ENCODE measurements at places on chromosomes 3 and 15.

DNA sequence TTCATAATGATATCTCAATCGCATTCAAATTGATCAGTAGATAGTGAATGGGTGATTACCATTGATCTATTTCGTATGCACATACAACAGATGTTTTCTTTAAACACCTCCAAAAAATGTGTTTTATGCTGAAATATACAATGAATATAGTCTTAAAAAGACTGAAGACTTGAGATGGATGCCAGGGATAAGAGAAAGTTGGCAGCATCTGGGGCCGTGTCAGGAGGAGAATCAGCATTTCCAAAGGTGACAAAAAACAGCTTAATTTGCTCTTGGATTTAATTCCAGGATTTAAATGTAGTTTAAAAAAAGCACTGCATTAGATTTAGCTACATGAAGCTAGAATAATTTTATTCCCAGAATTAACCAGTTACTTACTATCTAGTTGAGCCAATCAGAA is 199.7 kb upstream of the CNTN3 start:
- DNase-seq = no peak

DNA sequence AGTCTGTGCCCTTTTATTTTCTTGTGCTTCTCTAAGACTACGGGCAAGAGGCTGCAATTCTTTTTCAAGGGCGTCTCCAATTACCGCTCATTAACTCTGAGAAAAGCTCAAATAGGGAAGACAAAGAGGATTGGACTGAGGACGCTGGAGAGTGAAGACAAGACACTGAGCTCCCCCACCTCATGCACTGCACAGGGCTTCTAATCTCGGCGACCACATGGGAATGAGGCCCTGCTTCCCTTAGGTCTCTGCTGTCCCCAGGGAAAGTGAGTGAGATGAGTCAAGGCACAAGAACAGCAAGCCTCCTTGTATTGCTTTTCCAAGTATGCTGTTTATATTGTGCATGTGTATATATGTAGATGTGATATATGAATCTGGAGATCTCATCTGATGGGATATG is 392.2 kb upstream of the CFAP20DC start:
- no peak for DNase-seq

DNA sequence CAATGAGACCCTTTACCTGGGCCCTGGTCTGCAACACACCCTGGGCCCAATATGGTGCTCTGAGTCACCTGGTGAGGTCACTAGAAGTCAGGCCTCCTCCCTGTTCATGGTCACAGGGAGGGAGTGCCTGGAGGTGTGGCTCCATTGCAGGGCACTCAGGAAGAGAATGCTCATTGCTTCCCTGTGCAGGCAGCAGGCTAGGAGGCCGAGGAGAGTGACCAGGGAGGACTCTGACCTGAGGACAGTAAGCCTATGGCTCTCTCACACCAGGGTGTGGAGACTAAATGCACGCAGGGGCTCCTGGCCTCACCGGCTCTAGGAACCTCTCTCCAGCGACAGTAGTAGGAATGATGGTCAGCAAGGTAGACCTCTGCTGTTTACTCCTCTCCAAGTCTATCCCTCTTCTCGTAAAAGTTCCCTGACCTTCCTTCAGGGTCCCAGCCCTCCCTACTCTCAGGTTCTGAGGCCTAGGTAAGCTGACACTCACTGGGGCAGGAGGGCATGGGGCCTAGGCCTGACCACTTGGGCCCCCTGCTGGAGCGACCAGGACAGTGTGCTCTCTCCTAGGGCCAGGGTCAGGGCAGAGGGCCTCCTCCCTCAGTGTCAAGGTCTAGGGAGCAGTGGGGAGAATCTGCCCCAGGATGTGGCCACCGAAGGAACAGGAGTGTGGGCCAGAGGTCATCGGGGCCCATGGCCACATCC is 9.6 kb upstream of the SLCO2A1 start:
- no peak for DNase-seq

- no peak for DNase-seq
Observed at GRCh38 chr3:145739926-145740325, 421.1 kb downstream of the PLOD2 start.

- DNase-seq = no peak
Observed at GRCh38 chr3:170077361-170077760, 39.6 kb downstream of the GPR160 start.

- no peak for DNase-seq
Observed at GRCh38 chr3:150077107-150077506, 106.4 kb upstream of the PFN2 start.

DNA sequence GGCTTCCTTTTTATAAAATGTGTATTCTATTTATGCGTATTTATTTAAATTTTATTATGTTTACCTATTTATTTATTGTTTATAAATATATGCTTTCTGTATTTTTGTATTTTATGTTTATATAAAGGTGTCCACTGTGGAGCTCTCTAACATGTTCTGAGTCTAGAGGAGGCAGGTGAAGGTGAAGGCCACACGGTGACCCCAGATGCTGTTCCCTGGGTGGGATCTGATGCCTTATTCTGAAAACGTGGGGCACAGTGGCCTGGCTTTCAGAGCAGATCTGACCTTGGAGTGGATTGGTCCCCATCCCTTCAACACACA is 104.7 kb upstream of the SLC7A14 start:
- DNase-seq = no peak

- no peak for DNase-seq
Observed at GRCh38 chr15:78739996-78740903, 71.0 kb downstream of the ADAMTS7 start.

DNA sequence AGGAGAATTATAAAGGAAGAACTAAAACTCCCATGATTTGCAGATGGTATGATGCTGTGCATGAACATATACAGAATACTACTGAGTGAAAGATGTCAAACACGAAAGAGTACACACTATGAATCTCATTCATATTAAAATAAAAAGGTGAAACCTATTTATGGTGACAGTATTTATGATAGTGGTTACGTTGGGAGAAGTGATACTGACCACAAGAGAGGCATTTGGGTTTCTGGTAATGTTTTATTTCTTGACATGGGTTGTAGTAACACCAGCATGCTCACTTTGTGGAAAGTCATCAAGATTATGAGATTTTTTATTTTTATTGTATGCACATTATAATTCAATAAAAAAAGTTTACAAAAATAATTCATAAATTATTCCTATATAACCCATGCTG is 324.0 kb downstream of the GAP43 start:
- no peak for DNase-seq

- DNase-seq = no peak
Observed at GRCh38 chr15:31304751-31305365, 21.8 kb upstream of the KLF13 start.

GRCh38 chr3:57279685-57280084 is 12.8 kb downstream of the ASB14 start:
- no peak for DNase-seq

GRCh38 chr3:192155194-192155593 is 572.1 kb downstream of the FGF12 start:
- no peak for DNase-seq

DNA sequence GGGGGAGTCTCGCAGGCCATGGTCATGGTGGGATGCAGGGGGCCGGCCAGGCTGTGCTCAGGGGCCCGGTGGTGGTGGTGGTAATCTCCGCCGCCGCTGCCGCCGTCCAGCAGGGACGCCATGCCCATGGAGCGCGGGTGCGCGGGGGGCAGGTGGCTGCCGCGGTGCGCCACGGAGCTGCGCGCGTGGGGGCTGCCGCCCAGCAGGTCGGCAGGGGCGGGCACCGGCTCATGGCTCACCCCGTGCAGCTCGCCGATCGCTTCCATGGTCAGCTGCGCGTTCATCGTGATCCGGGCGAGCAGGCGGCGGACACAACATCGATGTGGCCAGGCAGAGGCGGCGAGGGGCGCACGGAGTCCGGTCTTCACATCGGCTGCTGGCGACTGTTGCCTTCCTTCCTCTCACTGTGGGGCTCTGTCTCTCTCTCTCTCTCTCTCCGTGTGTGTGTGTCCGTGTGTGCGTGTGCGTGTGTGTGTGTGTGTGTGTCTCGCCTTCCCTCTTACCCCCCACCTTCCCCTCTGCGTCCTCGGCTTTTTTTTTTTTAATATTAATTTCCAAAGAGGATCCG is 451 bp downstream of the ONECUT1 start:
- DNase-seq = no peak

- no peak for DNase-seq
Observed at GRCh38 chr15:41564286-41564959, 5.4 kb downstream of the TYRO3 start.

DNA sequence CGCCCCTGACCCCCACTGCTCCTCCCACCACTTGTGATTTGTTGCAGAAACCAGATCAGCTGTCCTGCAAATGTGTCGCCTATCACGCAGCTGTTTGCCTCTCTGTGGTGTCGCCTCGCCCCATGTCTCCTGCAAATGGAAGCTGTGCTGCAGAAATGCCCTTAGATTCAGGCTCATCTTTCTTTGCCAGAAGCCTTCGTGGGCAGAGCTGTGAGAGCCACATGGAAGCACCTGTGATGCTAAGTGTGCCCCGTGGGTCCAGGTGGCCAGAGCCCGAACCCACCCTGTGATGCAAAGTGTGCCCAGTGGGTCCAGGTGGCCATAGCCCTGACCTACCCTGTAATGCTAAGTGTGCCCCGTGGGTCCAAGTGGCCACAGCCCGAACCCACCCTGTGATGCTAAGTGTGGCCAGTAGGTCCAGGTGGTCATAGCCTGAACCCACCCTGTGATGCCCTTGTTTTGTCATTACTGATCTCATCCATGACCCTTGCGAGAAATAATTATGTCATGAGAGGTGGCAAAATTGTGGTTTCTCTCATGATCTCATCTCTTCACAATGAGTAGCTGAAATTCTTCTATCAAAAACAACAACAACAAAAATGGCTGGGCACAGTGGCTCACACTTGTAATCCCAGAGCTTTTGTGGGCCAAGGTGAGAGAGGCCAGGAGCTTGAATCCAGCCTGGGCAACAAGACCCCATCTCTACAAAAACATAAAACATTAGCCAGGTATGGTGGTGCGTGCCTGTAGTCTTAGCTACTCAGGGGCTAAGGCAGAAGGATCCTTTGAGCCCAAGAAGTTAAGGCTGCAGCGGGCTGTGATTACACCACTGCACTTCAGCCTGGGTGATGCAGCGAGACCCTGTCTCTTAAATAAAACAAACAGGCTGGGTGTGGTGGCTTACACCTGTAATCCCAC is 187.4 kb downstream of the GOLGA6L6 start:
- no peak for DNase-seq

GRCh38 chr3:99868311-99868646 is 50.6 kb downstream of the CMSS1 start:
- DNase-seq = no peak

- DNase-seq = no peak
Observed at GRCh38 chr15:99365242-99365641, 114.0 kb downstream of the LRRC28 start.

DNA sequence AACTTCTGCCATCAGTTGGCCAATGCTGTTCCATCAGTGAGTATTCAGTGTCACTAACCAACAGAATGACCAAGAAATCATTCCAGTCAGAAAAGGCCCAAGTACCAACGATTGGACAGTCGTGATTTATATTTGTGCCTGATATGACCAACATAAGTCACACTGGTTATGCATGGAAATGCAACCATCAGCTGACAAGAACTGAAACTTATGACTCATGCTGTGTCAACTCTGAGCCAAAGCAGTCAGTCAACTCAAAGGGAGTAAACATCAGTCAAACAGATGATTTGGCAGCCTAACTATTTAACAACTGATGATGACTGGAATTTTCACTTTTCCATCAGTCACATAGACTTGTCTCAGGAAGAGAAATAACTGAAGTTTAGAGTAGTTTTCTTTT is 142.4 kb downstream of the ANXA2 start:
- DNase-seq = no peak

DNA sequence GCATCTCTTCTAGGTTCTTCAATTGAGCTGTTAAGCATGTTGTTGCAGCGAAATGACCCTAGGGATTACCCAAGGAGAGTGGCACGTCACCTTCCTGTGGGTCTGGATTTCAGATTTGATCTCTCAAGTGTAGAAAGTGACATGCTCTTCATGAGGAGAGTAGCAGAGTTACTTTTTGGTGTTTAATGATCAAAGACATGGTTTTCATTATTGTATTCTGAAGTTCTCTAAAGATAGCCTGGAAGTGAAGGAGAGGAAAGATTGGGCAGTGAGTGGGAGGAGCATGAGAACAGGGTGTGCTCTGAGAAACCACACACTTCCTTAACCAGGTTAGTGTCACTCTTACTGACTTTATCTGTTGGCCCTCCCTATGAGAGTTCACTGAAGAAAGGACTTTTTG is 153.6 kb downstream of the AKAP13 start:
- DNase-seq = no peak

- no peak for DNase-seq
Observed at GRCh38 chr15:95295896-95296625, 1034.4 kb upstream of the NR2F2 start.

- DNase-seq = no peak
Observed at GRCh38 chr3:196121066-196121465, 39.2 kb upstream of the TFRC start.

- no peak for DNase-seq
Observed at GRCh38 chr3:64027658-64028057, 4.4 kb upstream of the PSMD6 start.

DNA sequence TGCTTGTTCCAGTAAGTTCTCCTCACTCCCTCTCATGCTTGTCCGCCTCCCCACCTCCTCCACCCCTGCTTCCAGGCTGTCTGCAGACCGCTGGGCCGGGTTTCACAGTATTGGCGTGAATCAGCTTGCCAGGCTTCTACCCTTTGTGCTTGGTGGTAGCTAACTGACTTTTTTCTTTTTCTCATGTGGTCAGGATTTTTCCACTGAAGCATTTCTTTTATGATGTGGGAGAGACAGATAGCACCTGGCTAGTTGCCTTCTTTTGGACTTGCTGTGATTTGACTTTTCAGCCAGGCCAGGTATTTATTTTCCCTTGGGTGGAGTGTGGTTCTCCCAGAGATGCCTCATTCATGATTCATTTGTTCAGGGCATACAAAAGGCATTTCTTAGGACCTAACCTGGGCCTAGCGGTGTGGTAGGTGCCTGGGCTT is 60.6 kb downstream of the ST6GAL1 start:
- DNase-seq = no peak

GRCh38 chr15:57061696-57062095 is 143.3 kb downstream of the TCF12 start:
- no peak for DNase-seq

DNA sequence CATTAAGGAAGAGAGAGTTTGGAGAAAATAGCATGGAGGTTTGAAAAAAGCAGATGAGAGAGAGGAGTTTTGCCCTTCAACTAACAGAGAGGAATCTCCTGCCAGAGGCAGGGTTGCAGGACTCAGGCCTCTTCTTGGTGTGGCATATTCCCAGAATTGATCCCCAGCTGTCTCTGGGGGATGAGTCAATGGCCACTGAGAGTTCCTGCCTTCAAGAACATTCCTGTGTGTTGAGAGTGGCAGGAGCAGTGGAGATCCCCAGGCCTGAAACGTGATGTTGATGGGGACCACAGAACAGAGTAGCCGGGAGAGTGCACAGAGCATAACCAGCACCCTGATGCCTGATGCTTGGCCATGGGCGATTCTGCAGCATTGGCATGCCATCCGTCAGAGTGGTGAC is 348.4 kb upstream of the THBS1 start:
- DNase-seq = no peak

GRCh38 chr3:158696618-158697017 is 24.2 kb upstream of the LXN start:
- no peak for DNase-seq

- DNase-seq = no peak
Observed at GRCh38 chr3:187713504-187713903, 11.1 kb upstream of the RTP2 start.

- no peak for DNase-seq
Observed at GRCh38 chr15:39438799-39439592, 141.9 kb upstream of the THBS1 start.

- DNase-seq = no peak
Observed at GRCh38 chr15:74857082-74857655, 14.2 kb upstream of the ULK3 start.

GRCh38 chr3:42035007-42035406 is 56.1 kb upstream of the TRAK1 start:
- no peak for DNase-seq

All from stimulated activated CD8-positive, alpha-beta memory T cell treated with anti-CD3 and anti-CD28 coated beads, Interleukin-7, amount 100 ng/mL, for 4 hours (primary cell).